ENCODE measurements at places on chromosomes 5 and 9. TPM values are rescaled to one million over a fixed set of nuclear protein-coding genes. Genes with fewer than 3 reads are reported as not detected.

GRCh38 chr9:4937446-4937845, 47.6 kb upstream of the JAK2 start:
- DNase-seq: no peak

- no peak for DNase-seq
Observed at GRCh38 chr9:117772960-117773359, 68.8 kb downstream of the TLR4 start.

TMEM171 gene
- 4.8 TPM for total RNA-seq

SLC6A3 gene
- total RNA-seq: 0.07 TPM

GRCh38 chr9:122087406-122088200, 5.5 kb downstream of the TTLL11 start:
- no peak for DNase-seq

GRCh38 chr9:135827866-135828580, 79.3 kb downstream of the CAMSAP1 start:
- no peak for DNase-seq

- no peak for DNase-seq
Observed at GRCh38 chr9:89657295-89657694, 52.5 kb downstream of the GADD45G start.

DNA sequence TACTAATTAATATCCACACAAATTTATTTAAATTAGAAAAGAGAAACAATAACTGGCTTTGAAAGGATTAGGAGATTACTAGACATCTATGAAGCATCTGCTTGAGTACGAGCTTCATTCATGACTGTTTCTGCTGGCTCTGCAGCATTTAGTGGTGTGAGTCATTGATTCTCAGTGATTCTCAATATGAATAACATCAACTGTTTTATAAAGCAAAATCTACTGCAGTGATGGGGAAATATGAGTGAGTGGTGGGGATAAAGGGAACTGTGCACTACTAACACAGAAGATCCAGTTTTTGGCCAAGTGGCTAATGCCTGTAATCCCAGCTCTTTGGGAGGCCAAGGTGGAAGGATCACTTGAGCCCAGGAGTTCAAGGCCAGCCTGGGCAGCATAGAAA, 8.4 kb downstream of the FNBP1 start:
- no peak for DNase-seq

ASS1 gene
- total RNA-seq: 81.5 TPM

TAS2R1 gene
- not detected for total RNA-seq
